ENCODE measurements at places on chromosomes 2 and 18.
A peak's percentile ranks its signal among the peaks of the same experiment; 100 is the strongest.

GRCh38 chr2:119434664-119435063 lies 3.0 kb downstream of the TMEM37 start:
- no peak for DNase-seq

DNA sequence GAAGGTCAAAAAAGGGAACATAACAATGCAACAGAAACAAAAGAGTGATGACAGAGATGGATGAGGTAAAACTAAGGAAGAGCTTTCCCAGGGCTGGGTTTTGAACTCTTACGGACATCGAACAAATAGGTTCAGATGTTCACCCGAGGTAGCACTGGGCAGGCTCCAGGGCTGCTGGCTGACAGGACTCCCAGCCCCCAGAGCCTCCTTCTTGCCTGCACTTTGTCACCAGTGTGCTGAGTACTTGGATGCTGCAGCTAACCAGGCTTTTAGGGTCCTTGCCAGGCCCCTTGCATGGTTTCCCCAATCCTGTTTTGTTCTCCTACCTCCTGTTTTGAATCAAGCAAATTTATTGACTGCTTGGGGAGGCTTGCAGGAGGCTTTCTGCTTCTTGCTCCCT lies 322.9 kb downstream of the DYSF start:
- no peak for DNase-seq

- DNase-seq: no peak
These were observed 160.3 kb upstream of the VRK2 start for GRCh38 chr2:57886161-57886786.

GRCh38 chr2:25960920-25961319 lies 21.4 kb downstream of the KIF3C start:
- DNase-seq: peak; percentile 7

DNA sequence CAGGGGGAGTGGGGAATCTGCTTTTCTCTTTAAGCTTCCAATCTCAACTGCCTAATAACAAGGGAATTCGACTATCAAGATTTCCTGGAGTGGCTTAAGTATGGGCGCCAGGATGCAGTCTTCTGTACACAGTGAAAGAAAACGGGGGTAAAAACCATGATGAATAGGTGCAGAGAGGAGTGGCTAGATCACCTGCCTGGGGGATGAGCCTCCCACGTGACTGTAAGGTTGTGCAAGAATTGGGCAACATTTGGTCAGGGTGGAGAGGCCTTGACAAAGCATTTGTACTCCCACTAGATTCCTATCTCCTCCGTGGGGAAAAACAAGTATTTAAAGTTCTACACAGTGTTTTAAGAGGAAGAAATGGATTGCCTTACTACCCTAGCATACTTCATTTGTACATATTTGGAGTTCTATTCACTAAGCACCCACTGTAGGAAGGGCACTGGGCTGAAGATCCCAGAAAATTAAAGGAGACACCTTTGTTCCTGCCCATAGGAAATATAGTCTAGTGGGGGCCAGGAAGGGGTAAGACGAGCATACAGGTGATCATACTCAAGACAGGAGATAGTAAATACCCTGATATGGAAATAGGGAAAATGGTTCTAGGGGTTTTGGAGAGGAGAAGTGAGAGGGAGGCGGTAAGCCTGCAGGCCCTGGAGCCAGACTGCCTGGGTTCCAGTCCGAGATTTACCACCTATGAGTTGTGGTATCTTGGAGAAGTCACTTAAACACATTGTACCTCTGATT lies 29.2 kb downstream of the EPAS1 start:
- no peak for DNase-seq

DNA sequence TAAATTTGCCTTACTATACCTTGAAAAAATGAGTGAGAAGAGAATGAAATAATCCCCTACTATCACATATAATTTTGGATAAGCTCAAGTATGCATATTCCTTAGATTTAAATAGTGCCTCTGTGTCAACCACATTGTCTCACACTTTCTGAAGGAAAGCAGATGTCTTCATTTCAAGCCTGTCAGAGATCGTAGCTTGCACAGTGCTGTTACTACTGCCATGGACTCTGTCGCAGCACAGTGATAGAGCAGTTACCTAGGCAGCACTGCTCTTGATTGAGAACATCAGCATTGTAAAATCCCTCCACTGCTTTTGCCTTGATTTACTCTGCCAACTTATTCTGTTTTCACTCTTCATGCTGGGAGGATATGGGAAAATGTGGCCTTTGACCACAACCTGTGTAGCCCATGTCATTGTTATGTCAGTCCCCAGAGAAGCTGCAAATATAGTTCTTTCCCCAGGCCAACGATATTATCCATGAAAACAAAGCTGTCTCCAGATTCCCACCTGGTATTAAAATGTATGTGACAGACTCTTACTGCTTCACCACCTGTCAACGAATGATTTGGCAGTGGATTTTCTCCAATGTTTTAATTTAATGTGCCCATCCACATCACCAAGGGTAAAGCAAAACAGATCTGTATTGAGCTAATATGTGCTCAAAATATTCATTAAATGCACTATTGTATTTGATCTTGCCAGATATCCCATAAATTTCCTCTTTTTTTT lies 675.7 kb downstream of the METTL4 start:
- no peak for DNase-seq

GRCh38 chr2:217951521-217952247 lies 51.1 kb downstream of the TNS1 start:
- no peak for DNase-seq

- no peak for DNase-seq
These were observed 249.3 kb downstream of the NDUFA10 start for GRCh38 chr2:239775623-239776435.

DNA sequence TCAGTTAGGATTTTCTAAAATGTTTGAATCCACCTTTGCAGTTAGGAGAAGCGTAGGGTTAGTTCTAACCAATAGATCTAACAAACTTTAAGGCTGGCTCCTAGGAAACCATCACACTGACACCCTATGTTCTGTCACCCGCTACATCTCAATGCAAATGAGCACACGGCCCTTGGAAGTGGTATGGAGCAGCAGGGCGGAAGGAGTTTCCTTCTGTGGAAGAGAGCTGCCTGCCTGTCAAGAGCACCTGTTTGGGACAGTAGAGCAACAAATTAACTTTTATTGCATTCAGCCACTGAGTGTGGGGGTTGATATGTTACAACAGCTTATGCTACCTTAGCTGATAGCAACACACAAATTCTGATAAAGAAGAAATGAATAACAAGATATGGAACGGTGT lies 306.9 kb upstream of the RAB6C start:
- no peak for DNase-seq

DNA sequence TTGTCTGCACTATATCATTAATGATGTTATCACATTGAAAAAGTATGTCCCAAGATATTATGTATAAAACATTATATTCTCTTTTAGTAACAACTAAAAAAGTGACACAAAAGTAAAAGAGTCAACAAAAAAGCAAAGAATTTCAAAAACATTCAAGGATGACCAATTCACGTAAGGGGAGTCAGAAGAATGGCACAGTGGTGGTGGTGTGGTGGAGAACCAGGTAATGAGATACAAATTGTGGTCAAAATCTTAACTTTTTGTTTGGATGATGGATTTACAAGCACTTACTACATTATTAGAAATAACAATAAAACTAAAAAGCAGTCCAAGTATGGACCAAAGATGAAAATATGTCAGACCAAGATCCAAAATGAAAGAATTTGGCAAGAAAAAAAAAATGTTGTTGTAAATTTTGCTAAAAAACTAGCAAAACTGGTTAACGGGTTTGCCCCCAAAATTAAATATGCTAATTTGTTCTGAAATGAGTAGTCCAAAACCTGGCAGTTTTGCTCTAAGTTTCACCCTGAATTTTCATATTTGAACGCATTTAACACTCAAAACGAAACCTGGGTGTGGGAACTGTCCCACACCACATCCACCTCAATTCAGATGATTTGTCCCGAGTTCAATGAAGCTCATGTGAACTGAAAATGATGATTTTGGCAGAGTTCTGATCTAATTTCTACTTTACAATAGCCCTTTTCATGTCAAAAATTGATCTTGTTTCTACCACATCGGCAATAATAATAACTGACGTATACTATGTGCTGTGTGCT lies 135.8 kb downstream of the IKZF2 start:
- peak; percentile 25 for DNase-seq

DNA sequence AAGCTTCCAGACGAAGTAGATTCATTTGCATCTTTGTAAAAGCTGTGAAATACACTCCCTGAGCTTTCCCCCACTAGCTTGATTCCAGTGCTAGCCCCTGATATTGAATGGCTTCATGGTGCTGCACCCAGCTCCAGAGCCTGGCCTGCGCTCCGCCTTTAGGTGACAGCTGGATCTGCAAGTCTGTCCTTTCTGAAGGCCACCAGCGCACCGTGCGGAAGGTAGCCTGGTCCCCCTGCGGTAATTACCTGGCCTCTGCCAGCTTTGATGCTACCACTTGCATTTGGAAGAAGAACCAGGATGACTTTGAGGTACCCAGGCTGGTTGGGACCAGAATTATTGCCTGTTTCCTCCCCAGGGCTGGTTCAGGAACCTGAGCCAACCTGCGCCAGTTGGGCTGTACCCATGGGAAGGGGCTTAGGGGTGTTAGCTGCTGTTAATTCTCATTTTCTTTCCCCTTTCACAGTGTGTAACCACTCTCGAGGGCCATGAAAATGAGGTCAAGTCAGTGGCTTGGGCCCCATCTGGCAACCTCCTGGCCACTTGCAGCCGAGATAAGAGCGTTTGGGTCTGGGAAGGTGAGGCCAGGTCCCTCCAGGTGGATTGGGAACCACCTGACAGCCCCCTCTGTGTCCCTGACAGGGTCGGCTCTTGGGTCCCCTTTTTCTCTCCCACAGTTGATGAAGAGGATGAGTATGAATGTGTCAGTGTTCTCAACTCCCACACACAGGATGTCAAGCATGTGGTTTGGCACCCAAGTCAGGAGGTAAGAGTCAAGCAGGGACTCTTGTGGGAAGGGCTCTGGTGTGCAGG lies 1.3 kb downstream of the CIAO1 start:
- DNase-seq: peak; percentile 22

DNA sequence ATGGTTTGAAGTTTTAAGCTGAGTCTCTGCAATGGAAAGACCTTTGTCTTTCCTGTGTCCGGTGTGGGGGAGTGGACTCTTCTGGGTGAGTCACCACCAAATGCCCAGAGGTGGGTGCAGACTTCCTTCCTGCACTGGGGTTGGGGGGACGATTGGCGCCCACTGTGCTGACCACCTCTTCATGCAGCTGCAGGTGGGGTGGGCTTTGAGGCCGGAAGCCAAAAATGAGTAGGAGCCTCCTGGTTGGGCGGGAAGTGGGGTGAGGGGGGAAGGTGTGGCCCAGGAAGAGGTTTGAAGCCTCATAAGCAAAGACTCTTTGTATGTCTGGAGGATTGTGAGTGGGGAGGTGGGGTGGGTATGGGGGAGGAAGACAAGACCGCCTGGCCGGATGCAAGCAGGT lies 27.6 kb downstream of the PAX8 start:
- peak; percentile 18 for DNase-seq

GRCh38 chr2:192775459-192776262 lies 580.9 kb upstream of the TMEFF2 start:
- DNase-seq: no peak

DNA sequence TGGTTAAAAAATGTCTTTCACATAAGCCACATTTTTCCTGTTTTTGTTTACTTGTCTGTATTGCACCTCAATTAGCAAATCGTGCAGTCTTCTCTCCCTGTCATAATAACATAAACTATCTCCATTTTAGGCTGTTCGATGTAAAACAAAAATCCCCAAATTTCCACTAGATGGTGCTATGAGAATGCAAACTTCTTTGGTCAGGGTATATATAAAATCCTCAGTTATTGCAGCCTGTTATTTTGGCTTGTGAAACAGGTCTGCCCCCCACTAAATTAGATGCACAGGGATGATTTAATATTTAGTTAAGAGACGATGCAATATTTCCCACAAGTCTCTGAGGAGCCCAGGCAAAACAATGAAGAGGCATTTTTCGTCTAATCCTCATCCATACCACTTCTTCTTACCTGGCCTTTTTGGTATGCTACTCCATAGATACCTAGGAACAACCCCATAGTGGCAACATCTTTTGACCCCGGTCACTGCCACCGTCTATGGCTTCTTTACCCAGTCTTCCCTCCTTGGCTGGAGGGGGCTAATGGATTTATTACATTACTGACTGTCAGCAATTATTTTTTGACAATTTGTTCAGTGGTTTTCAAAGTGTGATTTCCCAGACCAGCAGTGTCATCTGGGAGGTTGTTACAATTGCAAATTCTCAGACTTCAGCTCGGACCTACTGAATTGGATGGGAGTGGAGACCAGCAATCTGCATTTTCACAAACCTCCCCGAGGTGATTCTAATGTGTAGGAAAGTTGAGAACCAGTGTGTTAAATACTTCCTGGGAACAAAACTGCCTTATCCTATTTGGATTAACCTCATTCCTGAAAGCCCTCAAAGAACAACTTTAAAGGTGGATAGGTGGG lies 117.4 kb upstream of the CWC22 start:
- DNase-seq: peak; percentile 53
